Ascending aorta (tissue), 2 donors: ENCODE measurements at places on chromosomes 12 and 14. TPM values are rescaled to one million over a fixed set of nuclear protein-coding genes. Genes with fewer than 3 reads are reported as not detected.

DNA sequence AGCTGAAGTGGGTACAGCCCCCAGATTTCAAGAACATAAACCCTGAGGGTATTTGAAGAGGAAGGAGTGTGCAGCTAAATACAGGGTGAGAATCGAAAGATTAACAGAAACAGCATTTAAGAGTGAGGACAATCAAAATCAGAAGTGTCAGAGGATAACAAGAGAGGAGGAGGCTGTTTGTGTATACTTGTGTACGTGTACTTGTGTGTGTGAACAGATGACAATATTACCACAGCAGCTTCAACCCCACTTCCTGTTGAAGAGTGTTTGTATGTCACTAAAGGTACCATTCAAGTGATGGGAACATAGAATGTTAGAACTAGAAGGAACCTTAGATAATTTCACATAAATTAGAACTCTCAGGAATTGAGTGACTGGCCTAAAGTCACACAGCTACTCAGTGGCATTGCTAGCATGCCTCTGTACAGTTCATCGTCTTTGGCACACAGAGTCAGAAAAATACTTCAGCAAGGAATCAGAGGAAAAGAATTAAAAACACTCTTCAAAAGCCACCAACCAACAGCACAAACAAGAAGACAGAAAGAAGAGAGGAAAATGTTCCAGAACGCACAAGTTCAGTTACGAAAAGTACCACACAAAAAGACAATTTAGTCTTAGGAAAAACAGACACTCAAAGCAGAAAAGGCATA, 164.3 kb upstream of the BCL2L14 start:
- DNase-seq: no peak

DNA sequence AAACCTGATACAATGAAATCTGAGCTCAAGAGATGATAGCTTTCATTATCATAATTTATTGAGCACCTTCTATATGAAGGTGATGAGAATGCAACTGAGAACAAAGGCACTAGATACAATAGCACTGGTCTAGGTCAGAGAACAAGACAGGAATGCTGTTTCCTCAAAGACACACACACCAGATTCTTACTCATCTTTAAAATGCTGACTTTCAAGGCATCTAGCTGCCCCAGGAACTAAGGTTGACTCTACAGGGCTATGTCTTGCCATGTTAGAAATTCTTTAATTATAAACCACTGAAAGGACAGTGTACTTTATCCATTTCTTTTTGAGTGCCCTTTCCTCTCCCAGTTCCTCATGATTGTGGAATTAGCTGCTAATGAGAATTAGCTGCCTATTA, 195.4 kb upstream of the RMST start:
- DNase-seq: no peak

DNA sequence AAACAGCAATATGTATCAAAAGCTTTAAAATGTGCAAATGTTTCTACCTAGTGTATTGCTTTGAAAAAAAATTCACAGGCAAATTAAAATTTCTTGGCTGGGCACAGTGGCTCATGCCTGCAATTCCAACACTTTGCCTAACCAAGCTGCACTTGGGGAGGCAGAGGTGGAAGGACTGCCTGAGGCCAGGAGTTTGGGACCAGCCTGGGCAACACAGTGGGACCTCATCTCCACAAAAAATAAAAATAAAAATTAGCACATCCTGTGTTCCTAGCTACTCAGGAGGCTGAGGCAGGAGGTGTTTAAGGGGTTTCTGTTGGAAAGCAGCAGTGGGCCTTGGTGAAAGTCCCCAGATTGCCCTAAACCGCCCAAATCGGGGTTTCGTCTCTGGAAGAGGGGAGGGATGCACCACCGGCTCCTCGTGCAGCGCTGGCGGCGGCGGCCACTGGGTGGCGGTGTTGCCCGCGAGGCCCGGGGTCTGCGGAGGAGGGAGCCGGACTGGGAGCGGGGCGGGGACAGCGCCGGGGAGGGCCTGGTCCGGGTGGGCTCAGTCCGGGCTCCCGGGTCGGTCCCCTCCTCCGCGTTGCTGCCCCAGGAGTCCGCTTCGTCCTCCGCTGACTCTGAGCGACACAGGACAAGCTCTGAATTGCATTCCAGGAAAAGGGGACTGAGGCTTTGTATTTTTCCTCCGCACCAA, 265.6 kb downstream of the AACS start:
- DNase-seq: no peak

TAS2R9 gene
- total RNA-seq: not detected

DNA sequence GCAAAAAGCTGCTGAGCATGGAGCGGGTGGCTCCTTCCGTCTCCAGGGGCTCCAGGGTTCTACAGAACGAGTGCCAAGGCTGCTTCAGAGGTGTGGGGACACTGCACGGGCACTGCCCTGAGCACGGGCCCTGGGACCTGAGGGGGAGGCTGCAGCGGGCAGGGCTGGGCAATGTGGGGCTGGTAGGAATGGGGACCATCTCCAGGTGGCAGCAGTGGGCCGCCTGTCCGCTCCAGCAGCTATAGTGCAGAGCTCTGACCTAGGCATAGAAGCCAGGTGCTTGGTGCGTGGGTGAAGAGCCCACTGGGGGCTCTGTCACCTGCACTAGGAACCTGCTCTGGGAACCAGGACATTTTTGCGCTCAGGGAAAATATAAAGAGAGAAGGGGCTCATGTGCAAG, 22.3 kb downstream of the HDAC7 start:
- no peak for DNase-seq

CACNA2D4 gene
- not detected for total RNA-seq

DNA sequence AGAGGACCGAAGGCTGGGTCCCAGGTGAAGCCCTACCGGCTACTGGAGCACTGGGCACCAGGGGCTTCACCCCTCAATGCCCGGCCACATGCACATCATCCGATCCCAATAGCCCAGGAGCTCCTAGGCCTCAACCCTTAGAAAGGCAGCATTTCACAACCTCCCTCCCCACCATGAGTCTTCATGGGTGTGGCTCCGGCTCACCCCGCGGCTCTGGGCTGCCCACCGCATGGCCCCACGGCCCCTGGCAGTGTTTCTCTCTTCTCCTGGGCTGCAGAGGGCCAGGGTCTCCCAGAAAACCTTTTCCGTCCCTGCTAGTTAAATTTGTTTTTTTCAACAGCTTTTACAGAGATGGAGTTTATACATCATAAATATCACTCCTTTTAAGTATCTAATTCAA, 28.6 kb upstream of the DLK1 start:
- no peak for DNase-seq

HNRNPC gene
- total RNA-seq: 303 TPM

TDRD9 gene
- 1.4 TPM for total RNA-seq

GRCh38 chr12:22313286-22313962, 21.1 kb downstream of the ST8SIA1 start:
- no peak for DNase-seq

GRCh38 chr12:67444542-67444941, 175.4 kb downstream of the CAND1 start:
- no peak for DNase-seq

SNRPF gene
- not detected for total RNA-seq

DNAI7 gene
- total RNA-seq: not detected

GLIPR1L2 gene
- total RNA-seq: not detected

- peak; percentile 46 for DNase-seq
Observed at GRCh38 chr12:52319097-52319496, 2.1 kb downstream of the KRT83 start.

GRCh38 chr12:50569321-50569720, 64.5 kb downstream of the DIP2B start:
- no peak for DNase-seq

DNA sequence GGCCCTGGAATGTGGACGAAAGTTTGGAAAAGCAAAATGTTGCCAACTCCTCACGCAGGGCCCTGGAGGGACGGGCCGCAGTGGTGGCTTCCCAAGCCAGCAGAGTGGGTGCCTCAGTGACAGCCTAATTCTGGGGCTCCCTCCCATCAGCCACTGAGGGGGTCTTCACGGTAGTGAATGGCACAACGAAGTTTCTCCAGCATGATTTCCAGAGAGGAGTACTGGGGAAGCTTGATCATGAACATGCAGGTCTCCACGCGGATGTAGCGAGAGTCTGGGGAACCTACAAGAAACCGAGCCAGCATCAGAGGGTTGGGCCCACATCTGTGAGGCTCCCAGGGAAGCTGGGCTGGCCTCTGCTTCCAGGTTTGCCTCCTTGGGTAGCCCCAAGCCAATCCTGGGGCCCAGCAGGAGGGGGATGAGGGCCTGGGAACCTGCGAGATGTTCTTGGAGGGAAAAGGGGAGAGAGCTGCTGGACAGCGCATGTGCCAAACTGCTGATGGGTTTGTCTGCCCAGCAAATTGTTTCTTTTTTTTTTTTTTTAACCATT, 37.0 kb downstream of the TRAFD1 start:
- DNase-seq: peak; percentile 56

DNA sequence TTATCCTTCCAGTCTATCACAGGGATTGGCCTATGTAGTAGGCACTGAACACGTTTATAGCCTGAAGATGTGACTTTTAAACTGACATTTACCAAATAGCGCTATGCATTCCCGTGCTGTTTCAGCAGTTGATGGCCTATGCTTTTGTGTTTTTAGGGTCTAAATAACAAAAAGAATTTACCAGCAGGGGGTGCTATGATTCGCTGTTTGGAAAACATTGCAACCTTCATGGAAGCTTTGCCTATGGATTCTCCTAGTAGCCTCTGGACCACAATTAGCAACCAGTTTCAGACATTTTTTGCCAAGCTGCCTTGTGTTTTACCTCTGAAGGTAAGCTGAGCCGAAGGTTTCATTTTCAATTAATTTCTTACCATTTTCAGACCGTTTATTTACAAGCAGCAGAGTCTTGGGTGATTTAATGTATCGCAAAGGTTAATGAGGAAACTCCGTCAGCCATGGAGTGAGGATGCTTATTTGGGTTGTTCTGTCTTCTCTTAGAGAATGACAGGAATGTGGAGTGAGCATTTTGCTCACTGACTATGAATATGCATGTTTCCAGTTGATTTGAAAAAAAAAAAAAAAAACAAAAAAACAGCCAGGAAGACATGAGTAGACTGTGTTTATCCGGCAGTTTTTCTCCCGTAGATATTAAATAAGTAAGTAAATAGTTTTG, 133.1 kb downstream of the PRIMA1 start:
- DNase-seq: no peak

GRCh38 chr14:51504669-51505068, 147.0 kb upstream of the FRMD6 start:
- no peak for DNase-seq

DNA sequence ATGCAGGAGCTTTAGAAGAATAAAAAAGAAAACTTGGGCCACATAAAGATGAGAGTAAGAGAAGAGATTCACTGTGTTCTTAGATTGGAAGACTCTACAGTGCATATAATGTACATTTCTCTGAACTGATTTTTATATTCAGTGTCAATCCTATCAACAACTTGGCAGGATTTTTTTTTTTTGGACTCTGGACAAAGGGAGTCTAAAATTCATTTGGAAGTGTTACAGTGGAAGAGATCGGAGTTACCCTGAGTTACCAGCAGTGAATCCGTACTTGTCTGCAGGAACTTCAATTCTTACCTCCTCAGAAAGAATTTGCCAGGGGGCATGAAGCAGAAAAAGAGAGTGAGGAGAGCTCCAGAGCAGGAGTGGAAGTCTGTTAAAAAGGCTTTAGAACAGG, 24.0 kb downstream of the SERPINA11 start:
- no peak for DNase-seq

- DNase-seq: no peak
Observed at GRCh38 chr14:105419195-105420091, at the start of gene MTA1. TSS of gene MTA1 (plus strand) at chr14:105419827. CDS start at chr14:105420036, 209 bp downstream.

DNA sequence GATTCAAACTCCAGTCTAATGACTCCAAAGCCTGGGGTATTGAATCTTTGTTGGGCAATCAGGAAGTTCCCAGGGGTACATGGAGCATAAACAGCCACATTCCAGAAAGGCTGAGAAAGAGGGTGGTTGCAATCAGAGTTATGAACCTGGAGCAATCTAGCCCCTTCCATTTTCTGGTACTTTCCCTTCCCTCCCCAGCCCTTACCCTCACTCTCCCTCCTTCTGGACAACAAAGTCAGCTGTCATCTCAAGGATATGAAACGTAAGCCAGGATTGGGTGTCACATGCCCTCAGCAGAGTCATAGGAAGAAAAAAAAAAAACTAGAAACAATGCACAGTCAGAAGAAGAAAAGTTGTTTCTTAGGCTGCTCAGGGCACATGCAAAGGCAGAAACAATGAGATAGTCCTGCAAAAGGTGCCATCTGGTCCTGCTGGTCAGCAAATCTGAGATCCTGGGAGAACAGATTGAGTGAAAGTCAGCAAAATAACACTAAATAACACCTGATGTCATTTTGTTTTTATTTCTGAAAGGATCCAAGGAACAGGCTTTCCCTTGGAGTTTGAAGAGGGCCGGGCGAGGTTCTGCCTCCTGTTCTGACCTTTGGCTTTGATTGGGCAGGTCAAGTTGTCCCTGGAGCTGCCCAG, 27.1 kb downstream of the TMEM229B start:
- DNase-seq: no peak

GRCh38 chr12:91695964-91696363, 449.7 kb downstream of the BTG1 start:
- DNase-seq: no peak

GRCh38 chr14:31026077-31026449, at the start of gene STRN3:
TSS of gene STRN3 (minus strand) at chr14:31026379. CDS start at chr14:31026185, 194 bp downstream.
- DNase-seq: no peak

WASHC3 gene
- 36.4 TPM for total RNA-seq

GRCh38 chr12:105382771-105383622, 52.5 kb downstream of the C12orf75 start:
- DNase-seq: no peak

DNA sequence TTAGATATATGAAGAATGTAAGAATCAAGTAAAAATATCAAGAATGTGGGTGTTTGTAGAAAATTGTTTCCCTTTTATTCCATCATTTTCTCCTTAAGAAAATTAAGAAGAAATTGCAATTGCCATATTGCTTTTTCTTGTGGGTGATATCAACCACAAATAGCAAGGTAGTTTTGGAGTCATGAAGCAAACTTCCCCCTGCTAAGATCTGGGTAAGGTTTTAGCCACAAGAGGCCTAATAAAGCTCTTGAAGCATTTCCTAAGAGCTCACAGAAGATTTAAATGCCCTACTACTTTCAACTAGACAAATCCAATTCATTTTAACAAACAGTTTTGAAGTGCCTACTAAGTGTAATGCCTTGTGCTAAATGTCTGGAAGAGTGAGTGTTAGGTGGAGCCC, 2.6 kb downstream of the GRIP1 start:
- DNase-seq: no peak

LRRC10 gene
- total RNA-seq: not detected
